ENCODE measurements at places on chromosomes 7 and 10.

GRCh38 chr7:26459540-26460193 lies 168.0 kb downstream of the SNX10 start:
- ATAC-seq, result no peak

DNA sequence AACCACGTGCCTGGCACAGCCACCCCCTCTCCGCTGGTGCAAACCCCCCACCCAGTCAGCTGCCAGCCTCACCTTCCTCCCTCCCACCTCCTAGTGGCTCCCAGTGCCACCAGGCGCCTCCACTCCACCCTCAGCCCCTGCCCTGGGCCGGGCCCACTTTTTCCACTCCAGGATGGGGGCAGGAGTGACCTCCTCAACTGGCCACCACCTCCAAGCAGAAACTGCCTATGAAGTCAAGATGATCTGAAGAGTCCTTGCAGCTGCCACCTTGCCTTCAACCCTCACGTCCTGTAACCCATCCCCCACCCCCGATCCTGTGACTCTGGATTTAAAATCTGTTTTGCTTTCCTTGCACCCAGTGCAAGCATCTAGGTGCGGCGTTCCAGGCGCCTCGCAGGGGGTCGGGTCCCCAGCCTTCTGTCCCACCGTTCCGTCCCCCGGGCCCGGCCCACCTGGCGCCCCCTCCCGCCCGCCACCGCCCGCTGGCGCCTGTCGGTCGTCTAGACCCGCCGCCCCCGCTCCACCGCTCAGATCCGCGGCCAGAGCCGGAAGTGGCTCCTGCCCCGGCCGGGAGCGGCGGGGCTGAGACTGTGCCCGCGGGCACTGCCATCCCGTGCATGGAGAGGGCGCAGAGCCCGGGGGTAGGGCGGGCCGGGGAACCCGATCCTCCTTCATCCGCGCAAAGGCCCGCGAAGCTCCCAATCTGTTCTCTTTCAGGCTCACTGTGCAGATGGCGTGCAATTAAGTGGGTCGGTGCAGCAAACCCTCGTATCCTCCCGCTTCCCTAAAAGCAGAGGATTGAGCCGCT lies 51.2 kb upstream of the GTF2I start:
- ATAC-seq, result peak; percentile 28

DNA sequence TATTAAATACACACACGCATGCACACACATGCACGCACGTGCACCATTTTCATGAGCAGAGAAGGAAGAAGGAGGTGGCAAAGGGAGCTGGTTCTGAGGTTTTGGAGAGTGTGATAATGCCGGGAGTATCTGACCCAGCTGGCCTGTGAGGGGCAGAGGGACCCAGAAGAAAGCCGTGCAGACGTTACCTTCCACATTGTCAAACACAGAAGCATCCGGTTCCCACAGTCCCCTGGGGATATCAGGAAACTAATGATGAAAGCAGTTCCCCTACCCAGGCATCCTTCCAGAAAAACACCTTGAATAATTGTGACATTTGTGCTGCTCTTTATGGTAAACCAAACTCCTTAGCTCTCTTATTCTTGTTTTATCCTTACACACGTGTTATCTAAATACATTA lies 85.7 kb upstream of the FAM180A start:
- no peak for ATAC-seq

GRCh38 chr7:111018960-111019736 lies 71.8 kb upstream of the LRRN3 start:
- ATAC-seq, result no peak

DNA sequence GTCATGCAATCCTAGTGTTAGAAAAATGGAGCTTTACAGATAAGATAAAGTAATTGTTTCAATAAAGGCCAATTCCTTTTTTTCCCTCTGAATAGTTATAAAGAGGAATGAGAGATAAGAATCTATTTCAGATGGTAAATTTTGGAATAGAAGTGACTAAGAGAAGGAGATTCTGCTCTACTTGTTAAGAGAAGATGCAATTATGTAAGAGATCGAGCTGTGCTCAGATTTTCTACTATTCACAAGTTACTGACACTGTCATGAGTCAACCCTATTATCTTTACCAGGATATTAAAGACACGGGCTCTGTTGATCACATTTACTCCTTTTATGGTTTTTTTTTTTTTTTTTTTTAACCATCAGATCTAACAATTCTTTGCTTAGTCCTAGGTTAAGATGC lies 511.3 kb downstream of the ARL4A start:
- ATAC-seq, result no peak

- ATAC-seq, result no peak
These were observed 41.5 kb downstream of the SLIT1 start for GRCh38 chr10:97144297-97144696.

- ATAC-seq, result no peak
These were observed 66.3 kb downstream of the CYTH3 start for GRCh38 chr7:6205971-6206660.

GRCh38 chr10:21604651-21605050 lies 70.6 kb downstream of the MLLT10 start:
- no peak for ATAC-seq

All from esophagus mucosa (tissue), 1 donor.